ENCODE measurements at places on chromosomes 6 and 20.
A peak's percentile ranks its signal among the peaks of the same experiment; 100 is the strongest.

- DNase-seq: no peak
Measured at GRCh38 chr6:24997231-24997630, 61.5 kb upstream of the RIPOR2 start.

DNA sequence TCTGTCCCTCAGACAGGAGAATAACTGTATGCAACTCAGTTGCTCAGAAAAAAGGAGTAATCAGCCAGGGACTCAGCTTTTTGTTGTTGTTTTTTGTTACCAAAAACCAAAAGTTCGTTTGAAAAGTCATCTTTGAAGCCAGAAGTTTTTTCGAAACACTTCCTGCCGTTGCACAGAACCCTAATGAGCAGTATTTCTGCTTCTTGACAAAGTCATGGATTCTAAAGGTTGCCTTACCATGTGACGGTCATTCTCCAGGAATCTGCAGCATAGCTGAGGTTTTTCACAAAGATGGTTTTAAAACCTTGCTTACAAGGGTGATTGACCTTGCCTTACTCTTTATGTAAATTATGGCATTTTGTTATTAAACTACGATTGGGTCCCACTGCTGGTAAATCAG, 1.9 kb downstream of the RAB32 start:
- DNase-seq: no peak

GRCh38 chr6:35359744-35360348, 17.5 kb downstream of the PPARD start:
- no peak for DNase-seq

GRCh38 chr6:31353384-31353945, 3.5 kb downstream of the HLA-B start:
- peak; percentile 17 for DNase-seq

- DNase-seq: no peak
Measured at GRCh38 chr6:41790045-41790444, 2.6 kb downstream of the TOMM6 start.

- no peak for DNase-seq
Measured at GRCh38 chr6:5531853-5532375, 270.6 kb downstream of the FARS2 start.

DNA sequence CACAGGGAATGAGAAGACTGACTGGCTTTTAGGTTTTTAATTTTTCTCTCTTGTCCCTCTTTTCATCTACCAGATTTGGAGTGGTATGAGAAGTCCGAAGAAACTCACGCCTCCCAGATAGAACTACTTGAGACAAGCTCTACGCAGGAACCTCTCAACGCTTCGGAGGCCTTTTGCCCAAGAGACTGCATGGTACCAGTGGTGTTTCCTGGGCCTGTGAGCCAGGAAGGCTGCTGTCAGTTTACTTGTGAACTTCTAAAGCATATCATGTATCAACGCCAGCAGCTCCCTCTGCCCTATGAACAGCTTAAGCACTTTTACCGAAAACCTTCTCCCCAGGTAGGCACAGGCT, 644 bp downstream of the MAD2L1BP start:
- no peak for DNase-seq

GRCh38 chr6:157107915-157108651, 215.2 kb downstream of the TMEM242 start:
- DNase-seq: no peak

DNA sequence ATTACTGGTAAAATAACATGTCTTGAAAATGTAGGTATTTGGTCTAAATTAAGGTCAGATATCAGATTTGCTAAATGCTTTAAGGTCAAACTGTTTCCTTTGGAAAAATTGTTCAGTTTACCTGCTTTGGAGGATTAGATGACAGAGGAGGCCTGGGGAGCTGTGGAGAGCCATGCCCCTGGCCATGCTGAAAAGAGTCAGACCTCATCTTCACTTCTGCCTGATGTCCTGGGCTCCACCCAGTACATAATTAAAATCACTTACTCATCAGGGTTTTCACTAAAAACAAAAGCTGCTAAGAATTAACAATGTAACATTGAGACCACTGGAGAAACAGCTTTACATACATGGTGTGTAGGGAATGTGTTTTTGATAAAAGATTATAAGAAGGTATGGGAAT, 60.8 kb upstream of the UNC93A start:
- no peak for DNase-seq

- DNase-seq: no peak
Measured at GRCh38 chr20:36754656-36755222, 8.8 kb upstream of the NDRG3 start.

- DNase-seq: no peak
Measured at GRCh38 chr6:170459451-170459850, 93.7 kb downstream of the PSMB1 start.

GRCh38 chr6:17059022-17059421, 42.8 kb upstream of the STMND1 start:
- DNase-seq: no peak

DNA sequence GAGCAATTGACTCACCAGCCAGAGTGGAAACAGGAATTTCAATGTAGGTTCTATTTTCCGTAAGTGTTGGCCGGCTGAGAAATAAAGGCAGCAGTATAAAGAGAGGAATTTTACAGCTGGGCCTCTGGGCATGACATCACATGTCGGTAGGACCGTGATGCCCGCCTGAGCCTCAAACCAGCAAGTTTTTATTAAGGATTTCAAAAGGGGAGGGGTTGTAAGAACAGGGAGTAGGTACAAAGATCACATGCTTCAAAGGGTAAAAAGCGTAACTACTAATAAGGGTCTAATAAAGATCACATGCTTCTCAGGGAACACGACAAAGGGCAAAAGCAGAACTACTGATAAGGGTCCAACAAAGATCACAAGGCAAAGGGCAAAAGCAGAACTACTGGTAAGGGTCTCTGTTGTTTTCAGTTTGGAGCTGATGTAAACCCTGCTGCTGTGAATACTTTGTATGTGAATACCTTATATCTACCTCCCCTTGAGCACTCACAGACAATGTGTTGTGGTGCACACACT, 9.0 kb upstream of the TULP4 start:
- no peak for DNase-seq

DNA sequence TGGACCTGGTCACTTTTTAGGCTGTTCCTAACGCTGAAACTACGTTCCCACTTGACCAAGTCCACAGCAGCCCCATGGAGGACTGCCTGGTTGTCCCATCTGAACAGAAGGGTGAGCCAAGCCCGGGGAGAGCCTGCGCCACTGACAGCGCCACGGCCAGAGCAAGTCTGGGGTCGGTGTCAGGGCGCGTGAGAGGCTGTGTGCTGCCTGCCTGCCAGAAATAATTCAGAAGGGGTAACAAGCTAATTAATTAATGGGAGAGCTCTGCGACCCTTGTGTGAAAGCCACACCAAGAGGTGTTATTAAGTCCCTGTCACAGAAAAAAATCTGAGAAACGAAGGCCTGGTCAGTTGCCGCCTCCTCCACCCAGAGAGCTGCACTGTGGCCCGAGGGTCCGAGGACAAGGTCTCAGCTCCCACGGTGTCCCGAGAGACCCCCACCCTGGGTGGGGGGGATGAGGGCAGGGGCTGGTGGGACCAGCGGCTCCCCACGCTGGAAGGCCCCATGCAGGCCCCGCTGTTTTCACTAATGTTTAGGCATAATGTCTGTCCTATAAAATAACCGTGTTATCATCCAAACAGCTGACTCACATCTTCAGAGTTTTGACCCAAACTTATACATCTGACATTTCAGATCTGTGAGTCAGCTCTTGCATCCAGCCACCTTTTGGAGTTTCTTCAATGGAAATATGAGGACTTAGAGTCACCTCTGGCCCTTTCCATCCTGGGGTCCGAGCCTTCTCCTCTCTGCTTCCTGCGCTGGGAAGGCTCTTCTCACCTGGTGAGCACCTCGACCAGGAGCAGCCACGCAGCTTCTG, 58.5 kb downstream of the DLL1 start:
- DNase-seq: no peak

- DNase-seq: no peak
Measured at GRCh38 chr6:137341681-137342195, 122.6 kb upstream of the IFNGR1 start.

DNA sequence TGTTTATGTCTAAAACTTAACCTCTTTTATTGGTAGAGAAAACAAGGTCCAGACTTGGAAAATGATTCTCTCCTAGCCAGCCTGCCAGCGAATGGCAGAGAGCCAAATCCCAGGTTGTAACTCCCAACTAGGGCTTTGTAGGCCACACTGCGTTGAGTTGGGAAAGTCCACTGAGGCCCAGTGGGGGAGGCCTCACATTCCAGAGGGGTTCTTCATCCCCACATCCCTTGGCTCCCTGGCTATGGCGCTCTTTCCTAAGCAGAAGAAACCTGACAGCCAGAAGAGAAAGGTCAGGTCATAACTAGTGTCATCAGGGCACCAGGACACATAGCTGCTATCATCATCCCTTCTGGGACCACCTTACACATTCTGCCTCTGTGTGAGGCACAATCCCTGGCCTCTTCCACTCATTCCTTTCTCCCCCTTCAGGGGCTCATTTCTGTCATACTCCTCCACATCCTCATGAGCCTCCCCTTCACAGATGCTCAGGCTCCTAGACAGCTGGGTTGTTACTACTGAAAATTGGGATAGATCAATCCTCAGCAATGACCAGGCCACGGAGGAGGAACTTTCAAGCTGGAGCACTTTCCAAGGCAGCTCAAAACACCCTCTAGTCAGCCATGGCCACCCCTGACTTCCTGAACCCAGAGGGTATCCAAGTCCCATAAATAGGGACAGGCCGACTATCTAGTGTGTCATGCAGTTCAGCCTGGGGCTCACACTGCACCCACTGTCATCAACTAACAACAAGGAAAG, 48.6 kb downstream of the TCP11 start:
- DNase-seq: no peak

GRCh38 chr20:48944663-48945297, 23.3 kb downstream of the ARFGEF2 start:
- no peak for DNase-seq

GRCh38 chr6:52611833-52612232, 35.0 kb upstream of the TRAM2 start:
- DNase-seq: no peak

- DNase-seq: no peak
Measured at GRCh38 chr6:2632976-2633584, 117.6 kb downstream of the MYLK4 start.

GRCh38 chr20:38873050-38873581, 53.1 kb upstream of the FAM83D start:
- DNase-seq: peak; percentile 86

GRCh38 chr6:15430186-15430585, 184.3 kb downstream of the JARID2 start:
- DNase-seq: no peak

GRCh38 chr20:34915131-34915530, 38.7 kb downstream of the ACSS2 start:
- DNase-seq: no peak

GRCh38 chr20:32441638-32442037, 83.5 kb downstream of the ASXL1 start:
- no peak for DNase-seq

DNA sequence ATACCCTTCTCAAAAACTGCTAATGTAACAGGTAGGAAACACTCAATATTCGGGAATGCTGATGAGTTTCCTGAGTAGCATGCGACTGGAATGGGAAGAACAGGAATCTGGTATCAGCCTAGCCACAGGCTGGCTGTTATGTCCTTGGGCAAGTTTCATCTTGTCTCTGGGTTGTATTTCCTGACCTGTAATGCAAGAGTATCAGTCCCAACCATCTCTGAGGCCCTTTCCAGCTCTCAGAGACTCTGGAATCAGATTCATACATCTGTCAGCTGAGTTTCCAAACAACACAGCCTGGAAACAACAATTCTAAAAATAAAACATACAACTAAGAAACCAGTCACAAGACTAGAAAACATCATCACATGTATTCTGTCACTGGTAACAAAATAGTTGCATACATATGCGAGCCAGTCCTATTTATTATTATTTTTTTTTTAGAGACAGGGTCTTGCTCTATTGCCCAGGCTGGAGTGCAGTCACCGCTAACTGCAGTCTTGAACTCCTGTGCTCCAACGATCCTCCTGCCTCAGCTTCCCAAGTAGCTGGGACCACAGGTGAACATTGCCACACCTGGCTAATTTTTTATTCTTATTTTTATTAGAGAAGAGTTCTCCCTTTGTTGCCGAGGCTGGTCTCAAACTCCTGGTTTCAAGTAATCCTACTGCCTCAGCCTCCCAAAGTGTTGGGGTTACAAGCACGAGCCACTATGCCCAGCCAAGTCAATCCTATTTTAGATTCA, 16.7 kb upstream of the TFAP2A start:
- DNase-seq: no peak

GRCh38 chr6:127516662-127517273, 2.4 kb downstream of the MTCL3 start:
- DNase-seq: peak; percentile 8

DNA sequence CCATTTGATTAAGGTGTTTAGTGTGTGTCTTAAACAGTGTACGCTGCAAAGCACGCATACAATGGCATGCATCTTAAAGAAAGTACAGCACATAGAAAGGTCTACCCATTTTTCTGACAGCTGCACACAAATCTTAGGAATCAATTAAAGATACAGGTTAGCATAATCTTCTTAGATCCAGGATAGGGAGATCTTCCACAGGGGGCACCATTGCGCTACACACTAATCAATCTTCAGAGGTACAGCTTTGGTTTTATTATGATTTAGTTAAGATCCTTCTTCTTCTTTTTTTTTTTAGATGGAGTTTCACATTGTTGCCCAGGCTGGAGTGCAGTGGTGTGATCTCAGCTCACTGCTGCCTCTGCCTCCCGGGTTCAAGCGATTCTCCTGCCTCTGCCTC, 63.7 kb upstream of the BEND3 start:
- no peak for DNase-seq

DNA sequence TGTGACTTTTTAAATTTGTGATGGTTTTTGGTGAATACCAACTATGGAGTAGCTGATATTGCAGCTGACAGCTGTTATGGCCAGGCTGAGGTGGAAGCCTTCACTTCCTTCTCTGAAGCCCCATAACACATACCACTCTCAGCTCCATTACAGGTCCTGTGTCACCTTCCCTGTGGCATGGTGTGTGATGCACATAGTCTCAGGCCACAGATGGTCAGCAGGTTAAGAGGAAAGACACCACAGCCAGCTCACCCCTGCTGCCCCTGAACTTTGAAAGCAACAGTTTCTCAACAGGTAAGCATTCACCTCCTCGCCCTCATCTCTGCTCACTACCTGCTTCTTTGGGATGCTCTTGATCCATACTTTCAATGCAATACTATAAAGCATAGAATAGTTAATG, 7.7 kb downstream of the TXNDC5 start:
- DNase-seq: no peak

DNA sequence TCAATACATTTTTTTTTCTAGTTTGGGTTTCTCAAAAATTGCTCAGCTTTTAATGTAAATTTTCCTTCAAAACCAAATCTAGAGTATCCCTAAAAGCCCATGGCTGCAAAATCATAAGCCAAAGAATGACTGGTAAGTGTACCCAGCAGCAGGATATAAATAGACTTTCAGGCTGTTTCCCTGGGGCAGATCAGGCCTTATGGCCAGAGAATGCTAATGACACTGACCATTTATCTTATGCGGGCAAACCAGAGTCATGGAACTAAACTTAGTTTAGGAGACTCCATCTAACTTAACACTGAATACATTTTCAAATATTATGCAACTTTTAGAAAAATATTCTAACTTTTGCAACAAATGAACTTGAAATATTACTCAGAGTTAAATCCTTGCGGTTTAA, 7.4 kb downstream of the OSER1 start:
- no peak for DNase-seq

- DNase-seq: no peak
Measured at GRCh38 chr6:130409418-130410100, 43.7 kb downstream of the TMEM200A start.

- DNase-seq: no peak
Measured at GRCh38 chr6:54217018-54217417, 91.2 kb upstream of the TINAG start.

- peak; percentile 56 for DNase-seq
Measured at GRCh38 chr6:138692978-138693909, 80.3 kb upstream of the CCDC28A start.
